Bronchial epithelial cell (primary cell): ENCODE measurements at places on chromosomes 13 and 19. TPM values are rescaled to one million over a fixed set of nuclear protein-coding genes. Genes with fewer than 3 reads are reported as not detected.
A peak's percentile ranks its signal among the peaks of the same experiment; 100 is the strongest.

DNA sequence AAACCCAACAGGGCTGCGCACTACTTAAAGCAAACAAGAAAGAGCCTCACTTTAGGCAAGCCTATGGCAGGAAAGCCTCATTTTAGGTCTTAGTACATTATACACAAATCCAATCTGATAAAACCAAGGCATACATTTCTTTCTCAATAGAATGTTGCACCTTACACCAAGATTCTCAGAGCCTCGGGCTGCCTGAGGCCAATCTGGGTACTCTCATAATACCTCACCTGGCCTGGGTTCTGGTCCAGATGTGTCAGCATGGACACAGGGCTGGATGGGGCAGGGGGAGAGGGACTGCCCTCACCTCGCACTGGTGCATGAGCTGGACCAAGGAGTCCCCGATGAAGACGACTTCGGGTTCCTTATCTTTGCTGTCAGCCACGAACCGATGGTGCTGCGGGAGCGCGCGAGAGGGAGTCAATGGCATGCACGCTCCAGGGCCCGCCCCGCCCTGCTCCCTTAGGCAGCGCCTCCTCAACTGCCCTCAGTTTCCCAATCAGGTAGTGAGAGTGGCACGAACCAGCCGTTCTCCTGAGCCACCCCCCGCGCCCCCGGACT, at the start of gene PRR19:
PRR19 (plus strand) TSS at position 487 of the 558 bp plus-strand sequence. CDS start 7,453 bp downstream, outside the sequence.
- no peak for DNase-seq

DNA sequence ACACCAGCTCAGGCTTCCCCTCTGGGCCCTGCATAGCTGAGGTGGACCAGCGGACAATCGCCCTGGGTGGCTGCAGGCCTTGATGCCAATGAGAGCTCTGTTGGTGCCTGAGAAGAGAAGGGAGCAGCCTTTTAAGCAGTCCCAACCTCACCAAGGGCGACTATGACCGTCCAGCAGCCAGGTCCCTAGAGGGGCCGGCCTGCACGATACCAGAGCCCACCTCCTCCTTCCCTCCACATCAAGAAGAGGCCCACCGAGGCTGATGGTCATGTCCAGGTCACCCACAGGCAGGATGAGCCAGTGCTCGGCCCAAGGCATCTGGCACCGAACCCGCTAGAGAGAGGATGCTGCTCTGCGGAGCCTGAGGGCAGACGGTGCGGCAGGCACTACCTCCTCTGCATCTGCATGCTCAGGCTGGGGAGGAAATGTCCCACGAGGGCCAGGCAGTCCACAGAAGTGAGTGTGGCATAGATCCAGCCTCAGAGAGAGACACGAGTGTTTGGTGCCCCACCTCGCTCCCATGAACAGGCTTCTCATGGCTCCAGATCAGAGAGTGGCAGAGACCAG, 219.4 kb downstream of the TUBA3C start:
- DNase-seq: no peak

- no peak for DNase-seq
Measured at GRCh38 chr13:88585861-88586260, 914.7 kb downstream of the SLITRK5 start.

DNA sequence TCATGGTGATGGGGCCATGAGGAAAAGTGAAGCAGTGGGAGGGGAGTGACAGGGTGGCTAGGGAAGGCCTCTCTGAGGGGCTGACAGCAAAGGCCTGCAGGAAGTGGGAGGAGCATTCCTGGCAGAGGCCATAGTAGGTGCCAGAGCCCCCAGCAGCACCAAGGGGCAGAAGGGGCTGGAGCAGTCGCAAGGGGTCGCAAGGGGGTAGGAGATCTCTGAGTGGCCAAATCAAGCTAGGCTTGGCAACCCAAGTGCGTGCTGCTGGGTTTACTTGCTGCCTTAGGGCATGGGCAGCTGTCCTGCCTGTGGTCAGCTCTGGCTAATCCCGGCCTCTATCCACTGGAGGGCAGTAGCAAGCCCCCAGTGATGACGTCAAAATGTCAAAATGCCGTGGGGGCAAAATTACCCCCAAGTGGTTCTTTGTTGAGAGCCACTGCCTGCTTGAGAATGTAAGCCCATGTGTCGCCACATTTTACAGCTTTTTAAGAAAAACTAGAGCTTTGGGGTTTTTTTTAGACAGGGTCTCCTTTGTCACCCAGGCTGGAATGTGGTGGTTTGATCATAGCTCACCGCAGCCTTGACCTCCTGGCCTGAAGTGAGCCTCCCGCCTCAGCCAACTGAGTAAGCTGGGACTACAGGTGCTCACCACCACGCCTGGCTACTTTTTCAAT, 11.8 kb downstream of the CCDC97 start:
- DNase-seq: no peak

DNA sequence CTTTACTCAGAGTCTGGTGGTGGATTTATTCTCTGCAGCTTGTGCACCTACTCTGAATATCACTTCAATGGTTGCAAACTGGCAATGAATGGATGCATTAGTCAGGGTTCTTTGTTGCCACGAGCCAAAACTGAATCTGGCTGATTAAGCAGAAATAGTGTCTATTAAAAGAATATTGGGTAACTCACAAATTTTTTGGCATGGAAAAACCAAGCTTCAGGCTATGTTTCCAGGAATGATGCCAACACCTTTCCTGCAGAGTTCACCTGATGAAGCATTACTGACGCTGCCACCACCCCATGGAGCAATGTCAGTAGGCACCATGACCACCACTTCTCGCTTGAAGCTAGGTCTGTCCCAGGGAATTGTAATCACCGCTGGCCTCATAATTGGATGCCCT, 597.8 kb upstream of the SLC10A2 start:
- DNase-seq: peak; percentile 57

DNA sequence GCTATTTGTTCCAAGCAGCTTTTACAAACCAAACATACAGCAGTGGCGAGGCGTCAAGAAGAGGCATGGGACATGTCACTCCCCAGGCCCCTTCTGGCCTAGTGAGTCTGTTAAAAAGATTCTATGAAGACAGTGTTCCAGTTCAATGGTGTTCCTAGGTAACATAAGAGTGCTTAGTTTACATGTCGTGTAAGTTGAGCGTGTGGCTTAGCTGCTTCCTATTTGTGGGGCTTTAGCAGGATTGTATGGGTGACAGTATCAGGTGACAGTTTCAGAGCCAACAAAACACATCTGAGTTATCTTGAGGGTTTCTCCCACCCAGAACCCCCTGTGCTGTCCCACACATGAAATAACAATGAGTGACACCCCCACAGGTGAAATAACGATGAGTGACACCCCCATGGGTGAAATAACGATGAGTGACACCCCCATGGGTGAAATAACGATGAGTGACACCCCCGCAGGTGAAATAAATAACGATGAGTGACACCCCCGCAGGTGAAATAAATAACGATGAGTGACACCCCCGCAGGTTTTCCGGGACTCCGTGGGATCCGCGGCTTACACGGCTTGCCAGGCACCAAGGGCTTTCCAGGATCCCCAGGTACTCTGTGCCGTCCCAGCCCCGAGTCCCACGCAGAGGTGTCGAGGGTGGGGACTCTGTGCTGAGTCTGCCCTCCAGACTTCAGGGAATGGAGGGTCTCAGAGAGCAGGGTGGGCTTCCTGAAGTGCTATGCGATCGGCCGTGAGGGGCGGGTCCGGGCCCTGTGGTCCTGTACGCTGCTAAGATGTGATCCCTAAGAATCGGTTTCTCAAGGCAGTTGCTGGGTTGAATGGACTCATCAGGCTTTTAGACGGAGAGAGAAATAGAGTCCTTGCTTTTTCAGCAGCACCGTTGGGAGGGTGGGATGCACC, 68.6 kb downstream of the RAB20 start:
- no peak for DNase-seq

- peak; percentile 8 for DNase-seq
Measured at GRCh38 chr19:16899566-16900075, 10.8 kb downstream of the F2RL3 start.

GRCh38 chr19:7063764-7064418, 5.4 kb upstream of the MBD3L3 start:
- DNase-seq: no peak

DNA sequence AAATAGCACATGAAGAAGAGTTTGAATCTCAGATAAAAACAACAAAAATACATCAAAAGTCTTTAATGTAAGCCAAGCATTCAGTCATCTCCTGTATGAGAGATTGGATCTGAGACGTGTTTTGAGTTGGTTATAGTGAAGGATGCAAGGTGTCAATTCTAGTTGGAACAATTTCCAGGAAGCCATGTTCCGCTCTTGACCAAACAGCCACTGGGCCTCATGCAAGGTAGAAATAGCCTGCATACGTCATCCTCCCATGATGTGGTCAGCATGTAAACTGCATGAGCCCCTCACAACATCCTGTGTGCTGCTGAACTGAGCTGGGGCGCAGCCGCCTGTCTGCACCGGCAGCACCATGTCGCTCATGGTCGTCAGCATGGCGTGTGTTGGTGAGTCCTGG, at the start of gene KIR3DL3:
KIR3DL3 (plus strand) TSS at position 301 of the 400 bp plus-strand sequence; CDS start at position 356, 55 bp downstream.
- no peak for DNase-seq

The PRR19 gene
- total RNA-seq: not detected in 2 replicates

The SLC8A2 gene
- total RNA-seq: 0.26 TPM in 2 replicates

The ZFP14 gene
- 1.6 and 2.6 TPM in 2 replicates for total RNA-seq

The SPHK2 gene
- 3.3 and 3.4 TPM in 2 replicates for total RNA-seq
